Suppressor macrophage (primary cell): ENCODE measurements at places on chromosomes 5 and 9.

DNA sequence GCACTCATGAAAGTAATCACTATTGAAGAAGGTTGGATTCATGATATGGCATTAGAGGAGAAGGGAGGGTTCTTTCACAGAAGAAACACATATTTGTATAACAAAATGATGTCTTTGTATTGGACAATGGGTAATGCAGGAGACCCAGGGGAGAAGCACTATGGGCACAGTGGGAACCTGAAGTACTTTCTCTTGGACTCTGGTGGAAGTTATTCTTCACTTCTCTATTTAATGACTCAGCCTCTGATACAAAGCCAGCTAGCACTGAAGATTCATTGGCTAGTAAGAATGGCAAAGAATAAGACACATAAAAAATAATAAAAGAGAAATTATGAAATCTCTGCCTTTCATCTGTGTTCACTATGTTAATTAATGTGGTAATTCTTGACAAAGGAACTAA lies 149.9 kb upstream of the PRR16 start:
- no peak for DNase-seq

DNA sequence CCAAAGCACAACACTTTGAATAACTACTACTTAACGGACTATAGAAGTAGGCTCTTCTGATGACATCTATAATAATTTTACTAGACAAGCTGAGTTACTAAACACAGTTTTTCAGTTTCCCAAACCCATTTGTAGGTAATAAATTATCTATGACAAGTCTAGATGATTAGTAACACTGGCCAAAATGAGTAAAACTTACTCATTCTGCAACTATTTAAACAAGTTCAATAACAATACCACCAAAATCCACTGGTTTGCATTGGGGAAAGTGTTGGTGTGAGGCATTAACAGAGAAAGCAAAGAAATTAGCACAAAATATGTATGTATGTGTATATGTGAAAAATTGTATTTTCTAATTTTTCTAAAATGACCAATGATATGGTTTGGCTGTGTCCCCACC lies 119.3 kb downstream of the NR2F1-AS1 start:
- DNase-seq = no peak

DNA sequence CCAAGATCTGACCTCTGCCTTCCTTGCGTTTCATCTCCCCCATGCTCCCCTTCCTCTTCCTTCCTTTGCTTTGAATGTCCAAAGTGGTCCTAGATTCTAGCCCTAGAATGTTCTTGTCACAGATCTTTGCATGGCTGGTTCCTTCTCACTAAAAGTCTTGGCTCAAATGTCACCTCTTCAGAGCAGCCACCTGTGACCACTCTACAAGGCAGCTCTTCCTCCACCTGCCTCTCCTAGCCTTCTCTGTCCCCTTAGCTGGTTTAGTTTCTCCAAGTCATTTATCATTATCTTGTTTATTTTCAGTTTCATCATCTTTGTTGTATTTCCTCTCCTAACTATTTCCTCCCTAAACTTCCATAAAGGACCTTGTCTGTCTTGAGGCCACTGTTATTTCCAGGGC lies 7.1 kb upstream of the OCLN start:
- DNase-seq = no peak

DNA sequence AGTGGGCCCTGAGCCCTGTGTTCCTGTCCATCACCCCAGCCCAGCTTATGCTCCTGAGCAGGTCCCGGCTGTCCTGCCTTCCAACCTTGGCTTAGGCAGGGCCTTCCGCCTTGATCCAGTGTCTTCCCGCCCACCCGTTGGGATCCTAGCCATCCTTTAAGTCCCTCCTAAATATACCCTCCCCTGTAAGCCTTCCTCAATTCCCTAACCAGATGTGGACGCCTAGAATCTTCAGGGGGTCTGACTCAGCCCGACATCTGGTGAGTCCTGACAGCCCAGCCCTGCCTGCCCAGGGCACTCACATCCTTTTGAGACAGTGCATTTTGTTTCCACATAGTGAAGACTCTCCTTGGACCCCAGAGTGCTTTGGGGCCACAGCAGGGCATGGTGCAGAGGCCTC lies 23.7 kb downstream of the SLC6A7 start:
- DNase-seq = no peak

GRCh38 chr5:81601919-81602318 lies 149.0 kb downstream of the SSBP2 start:
- no peak for DNase-seq
